Endothelial cell of umbilical vein (primary cell): ENCODE measurements at places on chromosomes 16 and 17.
A peak's percentile ranks its signal among the peaks of the same experiment; 100 is the strongest.

GRCh38 chr16:12178251-12178990 lies 201.9 kb downstream of the SNX29 start:
- DNase-seq = no peak

GRCh38 chr17:65278050-65278819 lies 141.1 kb downstream of the RGS9 start:
- peak; percentile 58 for DNase-seq

- no peak for DNase-seq
Measured at GRCh38 chr17:36118477-36119353, 15.1 kb downstream of the CCL4 start.

GRCh38 chr16:84822990-84823389 lies 3.2 kb downstream of the CRISPLD2 start:
- DNase-seq = no peak

DNA sequence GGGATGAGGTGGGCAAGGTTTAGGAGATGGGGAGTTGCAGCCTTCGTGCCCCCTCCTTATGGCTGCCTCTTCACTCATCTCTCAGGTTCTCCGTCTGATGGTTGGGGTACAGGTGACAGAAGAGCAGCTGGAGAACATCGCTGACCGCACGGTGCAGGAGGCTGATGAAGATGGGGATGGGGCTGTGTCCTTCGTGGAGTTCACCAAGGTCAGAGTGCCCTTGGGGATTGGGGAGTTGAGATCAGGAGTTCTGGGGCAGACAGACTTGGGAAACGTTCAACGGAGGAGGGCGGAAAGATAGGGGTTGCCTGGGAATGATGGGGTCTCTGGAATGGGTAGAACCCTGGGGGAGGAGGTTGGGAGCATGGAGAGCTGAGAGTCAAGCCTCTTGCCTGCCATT lies 2.3 kb downstream of the CHP2 start:
- no peak for DNase-seq

GRCh38 chr16:2500918-2501750 lies 12.6 kb upstream of the ATP6V0C start:
- DNase-seq = peak; percentile 84

DNA sequence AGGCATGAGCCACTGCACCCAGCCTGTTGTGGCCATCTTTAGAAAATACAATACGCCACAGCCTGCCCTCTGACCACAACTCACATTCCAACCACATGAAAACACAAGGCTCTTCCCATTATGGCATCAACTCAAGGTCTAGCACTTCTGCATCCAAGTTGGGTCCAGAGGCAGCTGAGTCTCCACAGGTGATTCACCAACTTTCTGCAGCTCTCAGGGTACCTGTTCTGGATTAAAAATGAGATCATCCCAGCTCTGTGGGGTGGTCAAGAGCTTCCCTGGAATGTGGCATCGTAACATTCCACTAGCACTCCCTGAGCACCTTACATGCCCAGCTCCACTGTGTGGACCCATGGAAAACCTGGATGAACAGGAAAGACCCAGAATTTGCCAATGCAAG lies 9.9 kb upstream of the GUCY2D start:
- no peak for DNase-seq

DNA sequence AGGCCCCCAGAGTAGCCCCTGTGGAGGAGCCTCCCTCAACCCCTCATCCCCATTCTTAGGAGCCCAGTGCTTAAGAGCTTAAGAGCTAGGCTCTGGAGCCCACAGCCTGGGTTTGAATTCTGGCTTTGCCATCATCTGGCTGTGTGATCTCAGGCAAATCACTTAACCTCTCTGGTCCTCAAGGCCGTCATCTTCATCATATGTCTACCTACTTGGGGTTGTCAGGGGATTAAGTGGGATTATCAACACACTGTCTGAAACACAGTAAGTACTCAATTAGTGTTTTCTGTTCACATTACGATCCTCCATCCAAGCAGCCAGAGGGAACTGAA lies 4.8 kb downstream of the SREBF1 start:
- DNase-seq = no peak

DNA sequence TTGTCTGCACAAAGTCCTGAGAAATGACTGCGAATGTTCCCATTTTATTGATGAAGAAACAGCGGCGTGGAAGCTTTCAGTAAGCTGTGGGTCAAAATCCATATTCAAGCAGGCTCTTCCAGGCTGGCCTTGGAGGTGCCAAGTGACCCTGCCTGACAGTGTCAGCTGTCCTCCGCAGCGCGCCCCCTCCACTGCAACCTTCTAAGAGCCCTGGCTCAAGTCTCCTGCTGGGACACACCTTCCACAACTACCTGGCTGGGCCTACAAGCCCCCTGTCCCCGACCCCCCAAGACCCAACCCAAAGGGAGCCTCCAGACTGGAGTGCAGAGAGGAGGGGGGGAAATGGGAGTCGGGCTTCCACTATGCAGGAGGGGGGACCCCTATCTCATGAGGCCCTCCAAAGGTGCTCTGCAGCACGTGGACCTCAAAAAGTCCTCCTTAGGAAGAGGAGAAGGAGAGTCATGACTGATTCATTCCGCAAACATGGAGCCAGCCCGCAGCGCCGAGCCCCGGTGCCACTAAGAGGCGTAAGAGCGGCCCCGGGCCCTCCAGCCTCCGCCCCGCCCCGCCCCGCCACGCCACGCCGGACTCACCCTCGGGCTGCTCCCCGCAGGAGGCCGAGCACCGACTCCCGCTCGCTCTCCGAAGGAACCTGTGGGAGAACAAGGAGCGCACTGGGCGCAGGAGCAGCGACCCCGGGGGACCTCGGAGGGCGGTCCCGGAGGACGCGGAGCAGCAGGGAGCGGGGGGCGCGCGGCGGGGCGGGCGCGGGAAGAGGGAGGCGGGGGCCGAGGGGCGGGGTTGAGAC lies 574 bp downstream of the MPP3 start:
- DNase-seq = peak; percentile 48

- DNase-seq = peak; percentile 98
Measured at GRCh38 chr17:44775136-44775837, 16.5 kb downstream of the ADAM11 start.
